ENCODE measurements at places on chromosomes 5 and 9. TPM values are rescaled to one million over a fixed set of nuclear protein-coding genes. Genes with fewer than 3 reads are reported as not detected.

GRCh38 chr5:463301-463700, 20.3 kb downstream of the EXOC3 start:
- no peak for DNase-seq

- no peak for DNase-seq
Measured at GRCh38 chr5:158634714-158635113, 465.0 kb downstream of the EBF1 start.

GRCh38 chr5:34053133-34053532, 10.1 kb upstream of the C1QTNF3 start:
- DNase-seq, result no peak

GRCh38 chr5:170483701-170484458, 19.9 kb upstream of the KCNIP1 start:
- no peak for DNase-seq

DNA sequence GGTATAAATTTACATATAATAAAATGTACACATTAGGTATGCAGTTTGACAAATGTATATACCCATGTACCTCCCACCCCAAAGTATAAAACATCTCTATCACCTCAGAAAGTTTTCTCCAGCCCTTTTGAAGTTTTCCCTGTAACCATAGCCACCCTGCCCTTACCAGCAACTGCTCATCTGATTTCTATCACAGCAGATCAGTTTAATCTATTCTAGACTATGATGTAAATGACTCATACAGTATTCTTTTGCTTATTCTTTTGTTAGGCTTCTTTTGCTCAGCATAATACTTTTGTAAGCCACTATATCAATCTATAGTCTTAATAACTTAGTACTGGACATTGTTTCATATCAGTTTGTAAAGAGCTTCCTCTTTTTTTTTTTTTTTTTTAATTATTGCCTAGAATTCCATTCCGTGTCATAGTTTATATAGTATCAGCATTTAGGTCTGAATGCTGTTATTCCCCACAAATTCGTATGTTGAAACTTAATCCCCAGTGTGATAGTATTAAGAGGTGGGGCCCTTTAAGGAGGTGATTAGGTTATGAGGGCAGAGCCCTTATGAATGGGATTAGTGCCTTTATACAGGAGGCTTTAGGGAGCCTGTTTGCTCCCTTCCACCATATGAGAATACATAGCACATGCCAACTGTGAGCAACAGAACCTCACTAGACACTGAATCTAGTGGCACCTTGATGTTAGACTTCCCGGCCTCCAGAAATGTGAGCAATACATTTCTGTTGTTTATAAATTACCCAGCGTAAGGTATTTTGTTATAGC, 20.3 kb downstream of the MELK start:
- DNase-seq, result no peak

GRCh38 chr5:138905541-138905940, 30.4 kb upstream of the LRRTM2 start:
- DNase-seq, result no peak

- no peak for DNase-seq
Measured at GRCh38 chr9:127949827-127950512, 12.3 kb upstream of the DPM2 start.

DNA sequence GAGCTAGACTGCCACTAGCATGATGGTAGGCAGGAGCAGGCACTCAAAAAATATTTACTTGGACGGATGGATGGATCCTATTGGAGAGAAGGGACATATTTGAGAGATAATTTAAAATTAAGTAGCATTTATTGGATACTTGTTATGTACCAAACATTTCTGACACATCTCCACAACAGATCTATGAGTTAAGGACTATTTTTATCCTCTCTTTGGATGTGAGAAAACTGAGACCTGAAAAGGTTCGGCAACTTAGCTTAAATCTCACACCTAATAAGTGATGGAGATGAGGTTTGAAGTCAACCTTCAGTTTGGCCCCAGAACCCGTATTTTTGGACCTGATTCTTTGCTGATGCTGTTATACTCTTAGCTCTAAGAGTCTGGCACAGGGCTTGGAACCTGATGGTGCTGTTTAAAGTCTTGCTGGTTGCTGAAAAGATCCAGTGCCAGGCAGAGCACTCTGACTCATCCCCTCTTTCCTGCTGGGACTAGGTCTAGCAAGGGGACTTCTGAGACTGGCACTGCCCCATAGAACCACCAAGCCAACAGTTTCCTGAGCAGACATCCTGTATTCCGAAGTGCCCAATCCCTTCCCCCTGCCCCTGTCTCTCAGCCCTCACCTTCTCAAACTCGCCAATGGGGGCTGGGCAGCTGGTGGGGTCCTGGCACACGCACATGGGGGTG, 15.6 kb downstream of the SPARC start:
- DNase-seq, result no peak

DNA sequence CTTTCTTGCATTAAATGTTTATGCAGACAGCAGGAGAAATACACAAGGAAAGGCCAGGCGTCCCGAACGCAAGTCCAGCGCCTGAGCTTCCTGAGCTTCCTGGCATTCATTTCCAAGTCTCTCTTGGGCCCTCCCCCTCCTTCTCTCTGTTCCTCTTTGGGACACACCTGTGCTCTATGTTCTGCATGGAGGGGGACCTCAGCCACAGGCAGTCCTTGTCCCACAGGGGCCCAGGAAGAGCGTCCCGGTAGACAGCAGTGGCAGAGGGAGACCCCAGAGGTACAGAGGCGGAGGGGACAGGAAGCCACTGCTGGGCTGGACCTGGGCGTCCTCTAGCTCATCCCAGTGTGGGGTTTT, 221.3 kb downstream of the C9orf50 start:
- no peak for DNase-seq

GRCh38 chr9:124330011-124330697, 72.4 kb downstream of the NEK6 start:
- DNase-seq, result no peak

GRCh38 chr5:138733509-138733908, 19.7 kb upstream of the CTNNA1 start:
- DNase-seq, result no peak

GRCh38 chr5:139113892-139114291, 84.3 kb downstream of the SIL1 start:
- DNase-seq, result no peak

GRCh38 chr9:81379655-81380054, 309.7 kb downstream of the TLE1 start:
- DNase-seq, result no peak

GRCh38 chr9:115923903-115924668, 229.5 kb upstream of the PAPPA start:
- no peak for DNase-seq

DNA sequence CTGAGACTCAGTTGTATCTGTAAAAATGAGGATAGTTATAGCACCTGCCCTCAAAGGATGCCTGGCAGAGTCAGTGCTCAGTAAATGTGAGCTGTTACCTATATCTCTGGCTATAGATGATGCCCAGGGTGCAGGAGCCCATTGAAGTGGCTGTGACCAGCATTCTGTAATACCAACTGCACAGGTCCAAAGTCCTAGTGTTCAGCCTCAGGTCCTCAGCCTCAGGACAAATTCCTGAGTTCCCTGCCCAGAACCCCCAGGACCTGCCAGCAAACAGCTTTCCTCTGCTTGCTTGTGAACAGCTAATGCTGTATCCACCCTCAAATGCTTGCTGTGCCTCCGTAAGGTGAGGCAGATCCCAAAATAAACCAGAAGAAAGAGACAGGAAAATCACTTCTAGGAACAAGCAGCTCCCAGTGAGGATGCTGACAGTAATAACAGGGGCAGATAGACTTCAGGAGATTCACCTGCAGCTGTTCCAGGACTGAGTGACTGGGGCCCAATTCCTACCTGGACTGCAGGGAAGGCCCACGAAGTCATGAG, 80.8 kb downstream of the SIL1 start:
- DNase-seq, result no peak

GRCh38 chr5:107272954-107273353, 397.8 kb downstream of the EFNA5 start:
- no peak for DNase-seq

DNA sequence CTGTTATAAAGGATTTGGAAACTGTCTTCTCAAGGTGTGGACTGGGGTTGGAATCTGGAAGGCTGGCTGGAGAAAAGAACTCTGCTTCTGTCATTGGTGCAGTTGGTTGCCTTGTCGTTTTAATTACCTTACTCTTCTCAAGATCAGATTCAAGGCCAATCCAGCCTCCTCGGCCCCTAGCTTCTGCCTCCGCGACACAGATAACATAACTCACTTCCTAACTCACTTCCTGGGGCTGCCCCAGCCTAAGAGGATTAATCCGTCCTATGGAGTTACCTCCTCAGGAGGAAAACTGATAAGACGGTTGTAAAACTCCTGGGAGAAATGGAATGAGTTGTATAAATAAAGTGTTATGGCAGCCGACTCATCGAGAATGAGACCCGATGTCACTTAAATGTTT, 389.1 kb upstream of the WWC1 start:
- no peak for DNase-seq

- DNase-seq, result peak; percentile 85
Measured at GRCh38 chr9:133609311-133610098, at the start of gene FAM163B. Gene FAM163B, minus strand, starts transcription at chr9:133609389. Its CDS starts 29,166 bp downstream, at chr9:133580223.

DNA sequence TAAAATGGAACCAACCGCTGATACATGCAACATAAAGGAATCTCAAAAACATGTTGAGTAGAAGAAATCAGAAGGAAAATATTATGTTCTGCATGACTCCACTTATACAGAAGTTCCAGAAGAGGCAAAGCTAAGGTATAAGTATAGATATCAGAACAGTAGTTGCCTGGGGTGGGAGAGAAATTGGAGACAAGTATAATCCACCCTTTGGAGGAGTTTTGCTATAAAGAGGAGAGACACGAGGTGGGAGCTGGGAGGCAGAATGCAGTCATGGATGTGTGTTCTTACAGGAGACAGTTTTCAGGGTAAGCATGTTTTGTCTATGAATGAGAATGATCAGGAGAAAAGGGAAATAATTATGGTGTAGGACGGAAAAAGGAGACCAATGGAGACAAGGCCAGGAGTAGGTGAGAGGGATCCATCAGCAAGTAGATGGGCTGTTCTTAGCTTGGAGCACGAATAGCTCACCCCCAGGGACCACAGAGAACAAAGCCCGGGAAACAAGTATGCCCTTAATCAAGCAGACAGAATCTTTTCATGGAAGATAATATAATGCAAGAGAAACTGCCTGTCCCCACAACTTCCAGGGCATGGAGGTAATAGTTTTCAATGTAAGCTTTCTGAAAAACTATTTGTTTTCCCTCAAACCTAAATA, 72.2 kb downstream of the MED27 start:
- no peak for DNase-seq

- no peak for DNase-seq
Measured at GRCh38 chr5:67831048-67831447, 384.5 kb upstream of the PIK3R1 start.

HTR4 gene
- not detected for total RNA-seq

ANKDD1B gene
- 0.25 TPM for total RNA-seq

IFNE gene
- total RNA-seq, result not detected

PRSS3 gene
- total RNA-seq, result 0.42 TPM

CCL27 gene
- not detected for total RNA-seq

NRARP gene
- 24.5 TPM for total RNA-seq

ADRA1B gene
- total RNA-seq, result not detected

RRAGA gene
- 30.7 TPM for total RNA-seq

Measured in K562 (cell line).